ENCODE measurements at places on chromosomes 7 and 10.

- DNase-seq: no peak
These were observed 120.0 kb downstream of the UBE2H start for GRCh38 chr7:129832701-129833227.

DNA sequence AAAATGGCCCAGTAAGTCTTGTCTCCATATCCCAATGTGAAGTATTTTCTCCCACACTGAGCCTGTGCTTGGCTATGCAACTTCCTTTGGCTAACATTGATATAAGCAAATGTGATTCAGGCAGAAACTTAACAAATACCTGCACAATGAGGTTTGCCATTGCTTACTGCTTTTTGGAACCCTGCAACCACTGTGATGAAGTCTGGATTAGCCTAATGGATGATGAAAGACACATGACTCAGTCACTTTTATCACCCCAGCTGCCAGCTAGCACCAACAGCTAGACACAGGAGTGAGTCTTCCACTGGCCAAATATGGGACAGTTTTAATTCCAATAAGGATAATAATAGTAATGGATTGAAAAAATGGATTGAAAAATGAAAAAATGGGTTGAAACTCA, 854.5 kb downstream of the GRM8 start:
- no peak for DNase-seq

DNA sequence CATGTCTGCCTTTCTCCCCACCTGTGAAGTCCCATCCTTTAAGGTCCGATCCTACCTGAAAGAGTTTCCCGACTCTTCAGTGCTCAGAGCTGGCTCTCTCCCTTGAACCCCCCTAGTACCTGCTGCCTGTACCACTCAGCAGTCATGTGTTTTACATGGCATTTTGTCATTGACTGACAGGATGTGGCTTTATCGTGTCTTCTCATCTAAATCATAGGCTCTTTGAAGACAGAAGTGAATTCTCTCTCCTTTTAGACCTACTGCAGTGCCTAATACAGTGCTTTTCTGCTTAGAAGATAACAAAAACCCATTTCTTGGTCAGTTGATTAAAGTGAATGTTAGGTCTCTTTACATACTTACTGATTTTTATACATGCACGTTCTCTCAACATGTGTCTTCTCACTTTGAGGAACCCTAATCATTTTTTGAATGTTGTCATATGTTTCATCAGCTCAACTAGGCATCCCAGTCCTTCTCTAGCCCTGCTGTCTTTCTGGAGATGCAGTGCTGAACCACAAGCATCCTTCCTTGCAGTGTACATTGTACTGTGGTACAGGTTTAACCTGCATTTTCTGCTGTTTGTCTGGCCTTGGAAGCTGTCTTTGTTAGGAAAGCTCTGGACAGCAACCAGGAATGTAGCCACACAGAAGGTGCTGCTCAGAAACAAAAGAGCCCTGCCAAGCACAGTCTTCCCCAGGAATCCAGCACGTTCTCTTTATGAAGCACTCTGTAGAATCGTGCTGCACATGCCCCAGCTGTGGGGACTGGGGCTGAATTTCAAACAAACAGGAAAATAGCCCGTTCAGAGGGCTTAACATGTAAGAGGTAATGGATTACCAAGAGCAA, 28.1 kb upstream of the LRRC4 start:
- DNase-seq: no peak

DNA sequence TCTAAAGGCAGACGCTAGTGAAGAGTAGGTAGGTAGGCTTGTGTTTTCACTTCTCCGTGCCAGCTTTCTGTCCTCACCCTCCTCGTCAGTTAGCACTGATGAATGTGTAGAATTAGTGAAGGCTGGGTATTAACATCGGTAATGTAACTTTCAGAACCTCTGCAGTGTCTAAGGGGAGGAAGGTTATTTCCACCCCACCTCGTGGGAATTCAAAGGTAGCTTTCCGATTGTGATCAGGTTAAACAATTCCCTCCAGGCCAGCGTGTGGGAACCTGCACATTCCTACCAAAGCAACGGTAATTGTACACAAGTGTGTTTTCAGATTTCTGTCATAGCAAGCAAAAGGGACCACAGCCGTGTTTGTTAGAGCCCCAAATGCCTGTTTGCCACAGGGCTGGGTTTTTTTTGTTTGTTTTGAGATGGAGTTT, 405.0 kb upstream of the GALNT17 start:
- no peak for DNase-seq

GRCh38 chr10:84523526-84523925, 195.1 kb downstream of the CCSER2 start:
- DNase-seq: no peak

GRCh38 chr7:22783421-22783820, 39.2 kb downstream of the TOMM7 start:
- no peak for DNase-seq

GRCh38 chr10:60235001-60235400, 154.7 kb downstream of the ANK3 start:
- no peak for DNase-seq

- DNase-seq: no peak
These were observed 103.6 kb downstream of the CACNA2D1 start for GRCh38 chr7:82339958-82340357.

DNA sequence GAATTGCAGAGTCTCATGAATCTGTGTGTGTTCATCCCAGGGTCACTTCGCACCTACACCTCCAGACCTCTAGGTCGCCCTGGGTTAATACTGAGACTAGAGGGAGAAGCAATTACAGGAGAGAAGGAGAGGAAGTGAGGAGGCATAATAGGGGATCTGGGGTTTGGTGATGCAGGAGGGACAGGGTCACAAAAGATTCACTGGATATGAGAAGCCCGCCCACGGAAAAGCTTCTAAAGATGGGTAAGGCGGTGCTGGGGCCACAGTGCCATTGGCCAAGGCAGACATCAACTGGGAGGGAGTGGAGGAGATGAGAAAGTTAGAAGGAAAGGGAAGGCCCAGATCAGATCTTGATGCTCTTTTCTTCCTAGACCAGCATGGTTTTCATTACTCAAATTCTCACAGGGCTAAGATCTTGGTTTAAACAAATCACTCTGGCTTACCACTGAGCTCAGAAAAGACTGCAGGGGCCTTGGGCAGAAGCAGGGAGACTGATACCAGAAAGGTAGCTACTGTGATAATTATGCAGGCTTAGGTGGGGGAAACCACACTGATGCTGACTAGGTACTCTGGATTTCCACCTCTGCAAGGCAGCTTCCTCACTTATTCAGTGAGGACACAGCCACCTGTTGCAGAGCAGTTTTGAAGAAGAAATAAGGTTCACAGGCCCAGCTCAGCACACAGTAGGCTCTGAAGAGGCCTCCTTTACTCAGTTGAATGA, 17.4 kb upstream of the ZNF273 start:
- no peak for DNase-seq

DNA sequence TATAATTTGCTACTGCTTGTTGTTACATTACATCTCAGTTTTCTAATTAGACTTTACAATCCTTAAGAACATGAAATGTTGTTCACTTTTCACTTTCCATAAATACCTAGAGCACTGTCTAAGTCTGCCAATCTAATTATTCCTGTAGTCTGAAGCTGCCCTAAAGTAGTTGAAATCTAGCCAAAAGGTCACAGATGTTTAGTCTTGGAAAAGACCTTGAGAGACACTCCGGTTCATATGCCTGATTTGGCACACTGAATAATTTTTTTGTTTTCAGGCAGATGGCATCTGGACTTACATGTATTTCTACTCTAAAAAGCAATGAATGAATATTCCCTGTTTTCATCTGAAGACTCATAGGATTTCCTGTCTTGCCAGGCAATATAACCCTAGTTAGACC, 359.1 kb downstream of the ANKRD7 start:
- no peak for DNase-seq

GRCh38 chr7:49001610-49002033, 77.3 kb downstream of the CDC14C start:
- DNase-seq: no peak

DNA sequence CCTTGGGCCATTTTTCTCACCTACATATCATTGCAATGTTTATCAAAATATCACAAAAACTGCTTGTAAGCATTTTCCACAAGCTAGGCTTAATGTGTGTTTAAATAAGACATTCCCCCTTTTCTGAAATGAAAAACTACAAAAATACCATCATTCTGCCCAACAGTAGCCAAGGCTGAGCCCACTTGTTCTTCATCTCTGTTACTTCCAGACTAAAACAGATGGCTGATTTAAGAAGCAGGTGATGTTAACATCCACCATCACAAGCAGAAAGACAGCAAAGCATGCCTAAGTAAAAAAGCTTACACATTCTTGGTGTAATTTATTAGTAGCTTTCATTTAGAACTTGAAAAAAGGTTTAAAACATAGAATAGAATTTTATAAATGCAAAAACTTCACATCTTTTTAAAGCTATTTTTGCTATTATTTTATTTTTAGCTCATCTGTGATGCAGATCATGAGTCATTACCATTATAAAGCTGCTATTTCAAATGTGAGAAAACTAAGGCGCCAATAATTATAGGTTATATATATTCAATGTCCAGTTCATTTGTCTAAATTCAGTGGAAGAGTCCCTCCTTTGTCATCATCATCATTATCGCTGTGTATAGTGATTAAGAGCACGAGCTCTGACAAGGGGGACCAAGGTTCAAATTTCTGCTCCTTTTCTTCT, 109.4 kb downstream of the RELN start:
- DNase-seq: no peak

DNA sequence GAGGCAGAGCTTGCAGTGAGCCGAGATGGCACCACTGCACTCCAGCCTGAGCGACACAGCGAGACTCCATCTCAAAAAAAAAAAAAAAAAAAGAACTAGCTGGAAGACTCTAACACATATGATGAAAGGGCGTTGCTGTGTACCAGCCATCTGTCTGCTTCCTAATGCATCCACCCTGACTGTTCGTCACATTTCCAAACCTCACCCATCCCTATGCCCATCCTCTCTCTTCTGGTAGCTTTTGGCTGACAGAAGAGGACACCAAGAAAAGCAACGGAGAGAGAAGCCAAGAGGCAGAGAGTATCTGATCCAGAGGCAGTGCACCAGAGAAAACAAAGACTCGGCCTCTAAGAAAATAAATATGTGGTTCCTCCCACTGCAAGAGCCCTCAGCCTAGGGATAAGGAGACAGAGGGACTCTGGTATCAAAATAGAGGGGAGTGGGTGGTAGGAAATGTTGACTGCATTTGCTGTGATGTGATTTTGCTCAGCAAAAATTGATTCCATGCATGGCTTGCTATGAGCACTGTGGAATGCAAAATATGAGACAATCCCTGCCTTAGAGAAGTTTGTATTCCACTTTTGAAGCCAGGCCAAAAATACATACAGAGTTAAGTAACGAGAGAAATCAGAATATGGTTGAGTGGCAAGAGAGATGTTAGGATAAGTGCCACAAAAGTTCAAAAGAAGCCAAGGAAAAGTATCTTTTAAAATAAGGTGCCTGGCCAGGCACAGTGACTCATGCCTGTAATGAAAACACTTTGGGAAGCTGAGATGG, 100.8 kb upstream of the STK17A start:
- DNase-seq: no peak

DNA sequence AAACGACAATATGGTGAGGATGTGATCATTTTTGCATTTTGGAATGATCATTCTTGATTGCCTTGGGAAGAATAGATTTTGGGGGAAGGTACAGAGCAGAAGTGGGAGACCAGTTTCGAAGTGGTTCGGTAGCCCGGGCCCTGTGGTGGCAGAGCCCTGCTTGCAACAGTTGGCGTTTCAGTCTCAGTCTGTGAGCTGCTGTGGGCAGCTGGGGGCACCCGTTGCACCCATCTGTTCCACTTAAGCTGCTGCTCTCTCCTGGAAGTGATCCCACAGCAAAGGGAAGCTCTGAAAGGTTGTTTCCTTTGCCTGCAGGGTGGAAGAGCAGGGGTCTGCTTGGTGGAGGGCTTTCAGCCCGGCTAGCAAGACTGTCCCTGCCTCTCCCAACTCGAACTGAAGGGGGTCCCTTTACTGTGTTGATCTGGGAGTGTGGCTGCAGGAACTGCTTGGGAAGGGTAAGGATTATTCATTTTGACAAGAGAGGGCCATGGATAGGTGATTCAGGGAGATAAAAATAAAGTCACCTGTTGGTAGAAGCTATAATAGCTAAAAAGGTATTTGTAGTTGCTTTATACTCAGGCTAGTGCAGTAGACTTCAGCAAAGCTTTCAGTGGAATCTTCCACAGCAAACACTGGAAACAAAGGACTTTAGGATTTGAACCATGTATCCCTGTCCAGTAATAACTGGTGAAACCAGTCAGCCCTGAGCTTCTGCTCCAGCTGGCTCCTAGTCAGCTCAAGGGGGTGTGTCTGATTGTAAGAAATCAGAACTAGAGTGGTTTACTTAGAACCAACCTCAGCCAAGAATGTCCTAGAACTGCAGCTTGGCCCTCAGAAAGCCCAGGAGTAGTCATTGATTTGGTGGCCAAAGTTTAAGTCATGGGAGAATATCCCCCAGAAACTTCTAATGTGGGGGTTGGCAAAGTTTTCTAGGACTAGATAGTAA, 53.1 kb upstream of the PDCD4 start:
- DNase-seq: peak; percentile 61

DNA sequence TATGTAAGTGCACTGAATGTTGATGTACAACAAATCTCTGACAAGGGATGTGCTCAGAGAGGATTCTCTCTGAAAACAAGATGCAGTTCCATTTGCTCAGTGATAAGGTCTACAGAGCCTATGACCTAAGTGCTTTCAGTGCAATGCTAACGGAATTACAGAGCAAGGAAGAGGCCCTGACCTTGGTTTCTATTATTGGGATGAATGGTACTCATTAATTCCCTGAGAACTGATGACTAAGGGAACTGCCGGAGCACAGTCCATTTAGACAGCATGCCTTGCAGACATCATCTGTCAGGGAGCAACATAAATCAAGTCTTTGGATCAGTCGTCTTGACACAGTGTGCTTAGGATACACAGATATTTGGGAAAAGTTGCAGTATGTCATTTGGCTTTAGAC, 340.8 kb downstream of the PHTF2 start:
- DNase-seq: no peak

- no peak for DNase-seq
These were observed 36.3 kb downstream of the SMNDC1 start for GRCh38 chr10:110268442-110268841.

DNA sequence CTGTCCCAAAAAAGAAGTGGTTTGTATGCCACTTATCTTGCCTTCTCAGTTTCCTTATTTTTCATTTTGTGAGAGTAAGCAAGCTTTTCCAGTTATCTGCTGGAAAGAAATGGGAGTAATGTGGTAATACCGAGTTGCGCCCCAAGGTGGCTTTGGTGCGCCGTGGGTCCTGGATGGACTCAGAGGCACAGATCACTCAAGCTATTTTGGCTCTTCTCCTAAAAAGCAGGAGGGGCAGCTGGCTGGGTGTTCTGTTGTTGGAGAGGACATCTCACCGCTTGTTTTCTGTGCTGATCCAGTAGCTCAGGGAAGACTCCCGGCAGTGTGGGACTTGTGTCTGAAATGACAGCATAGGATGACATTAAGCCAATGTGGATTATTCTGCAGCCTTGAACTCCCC, 16.4 kb downstream of the PRKRIP1 start:
- DNase-seq: peak; percentile 70

GRCh38 chr10:95295031-95295755, 4.4 kb upstream of the PDLIM1 start:
- peak; percentile 75 for DNase-seq

GRCh38 chr7:17146621-17147020, 151.8 kb upstream of the AHR start:
- no peak for DNase-seq
